Head of caudate nucleus (tissue), 42 donors: ENCODE measurements at places on chromosomes 6 and 20.

DNA sequence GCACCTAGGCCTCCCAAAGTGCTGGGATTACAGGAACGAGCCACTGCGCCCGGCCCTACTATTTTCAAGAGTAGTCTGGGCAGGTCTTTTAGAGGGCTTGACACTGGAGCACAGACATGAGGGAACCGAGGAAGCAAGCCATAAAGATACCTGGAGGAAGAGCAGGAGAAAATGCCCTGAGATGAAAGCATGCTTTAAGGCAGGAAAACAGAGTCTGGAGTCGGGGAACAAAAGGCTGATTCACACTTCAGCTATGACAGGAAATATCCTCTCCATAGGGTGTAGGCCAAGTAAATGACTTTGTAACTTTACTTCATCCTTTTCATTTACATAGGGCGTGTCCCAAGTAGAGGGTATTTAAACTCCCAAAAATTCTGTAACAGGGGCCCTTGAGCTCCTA lies 4.3 kb upstream of the SERINC3 start:
- DNase-seq: no peak

GRCh38 chr6:50840112-50840810 lies 21.6 kb downstream of the TFAP2B start:
- DNase-seq: no peak

DNA sequence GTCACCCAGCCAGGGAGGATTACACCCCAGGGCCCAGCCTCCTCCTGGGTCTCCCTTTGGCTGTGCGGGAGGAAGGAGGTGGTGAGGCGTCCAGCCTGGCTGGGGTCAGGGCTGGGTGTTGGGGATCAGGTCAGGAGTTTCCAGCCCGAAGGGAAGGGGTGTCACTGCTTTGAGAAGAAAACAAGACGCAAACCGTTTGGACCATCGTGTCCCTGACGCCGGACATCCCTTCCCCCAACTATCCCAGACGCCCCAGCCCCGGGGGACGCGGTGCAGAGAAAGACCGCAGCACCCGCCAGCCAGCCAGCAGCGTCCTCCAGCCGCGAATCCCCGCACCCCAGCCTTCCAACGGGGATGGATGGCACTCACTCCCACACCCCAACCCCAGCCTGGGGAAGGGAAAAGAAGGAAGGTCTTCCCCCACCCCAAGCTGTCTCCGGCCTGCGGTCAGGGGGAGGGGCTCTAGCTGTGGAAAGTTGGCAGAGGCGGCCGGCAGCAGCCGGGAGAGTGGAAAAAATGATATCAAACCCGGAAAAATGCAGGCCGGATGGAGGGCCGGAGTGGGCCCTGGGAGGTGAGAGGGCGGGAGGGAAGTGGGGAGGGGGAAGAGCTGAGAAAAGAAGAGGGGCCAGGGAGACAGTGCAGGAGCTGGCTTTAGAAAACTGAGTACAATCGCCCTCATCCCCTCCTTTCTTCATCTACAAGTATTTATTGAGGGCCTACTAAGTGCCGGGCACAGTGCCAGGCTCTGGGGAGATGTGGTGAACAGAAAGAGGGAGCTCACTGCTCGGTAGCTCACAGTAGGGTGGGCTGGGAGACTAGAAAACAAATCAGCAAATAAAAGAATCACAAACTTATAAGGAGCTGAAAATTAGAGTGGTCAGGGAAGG lies 10.6 kb downstream of the REM1 start:
- DNase-seq: no peak

DNA sequence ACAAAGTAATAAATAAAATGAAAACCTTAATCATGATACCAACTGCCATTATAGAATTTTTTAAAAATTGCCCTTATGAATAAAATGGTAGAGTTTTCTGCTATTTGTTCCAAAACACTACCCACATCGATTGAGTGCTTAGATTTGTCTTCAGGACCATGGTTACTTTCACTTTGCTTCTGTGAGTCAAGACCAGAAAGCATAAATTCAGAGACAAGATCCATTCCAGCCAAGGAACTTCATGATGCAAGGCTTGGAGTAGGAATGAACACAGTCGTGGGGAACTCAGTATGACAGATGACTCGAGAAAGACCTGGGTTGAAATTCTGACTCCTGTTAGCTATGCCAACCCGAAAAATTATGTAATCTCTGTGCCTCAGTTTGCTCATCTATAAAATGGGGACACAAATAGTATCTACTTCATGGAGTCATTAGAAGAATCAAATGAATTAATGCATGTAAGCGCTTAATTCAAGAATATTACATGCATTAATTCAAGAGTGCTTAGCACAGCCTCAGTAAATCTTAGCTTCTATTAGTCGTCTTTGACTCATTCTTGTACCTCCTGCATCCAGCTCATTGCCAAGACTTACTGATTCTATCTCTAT lies 72.5 kb upstream of the MYLIP start:
- DNase-seq: no peak

DNA sequence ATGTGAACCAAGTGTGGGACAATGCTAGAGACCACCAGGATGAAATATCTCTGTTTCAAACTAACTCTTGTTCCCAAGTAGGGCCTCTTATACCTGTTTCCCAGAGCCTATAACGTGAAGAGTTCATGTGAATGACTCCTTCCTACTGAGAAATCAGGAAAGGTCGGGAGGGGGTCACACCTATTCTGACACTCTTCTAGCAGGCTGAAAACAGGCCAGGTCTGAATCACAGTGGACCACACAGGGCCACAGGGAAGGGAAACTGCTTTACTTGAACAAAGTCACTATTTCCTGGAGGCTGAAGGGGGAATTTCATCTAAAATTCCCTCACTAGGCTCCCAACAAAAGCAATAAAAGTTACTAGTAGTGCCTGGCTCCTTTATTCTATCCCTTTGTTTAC lies 88.4 kb upstream of the BMP2 start:
- DNase-seq: no peak

GRCh38 chr6:69758214-69758613 lies 38.6 kb downstream of the LMBRD1 start:
- DNase-seq: no peak

DNA sequence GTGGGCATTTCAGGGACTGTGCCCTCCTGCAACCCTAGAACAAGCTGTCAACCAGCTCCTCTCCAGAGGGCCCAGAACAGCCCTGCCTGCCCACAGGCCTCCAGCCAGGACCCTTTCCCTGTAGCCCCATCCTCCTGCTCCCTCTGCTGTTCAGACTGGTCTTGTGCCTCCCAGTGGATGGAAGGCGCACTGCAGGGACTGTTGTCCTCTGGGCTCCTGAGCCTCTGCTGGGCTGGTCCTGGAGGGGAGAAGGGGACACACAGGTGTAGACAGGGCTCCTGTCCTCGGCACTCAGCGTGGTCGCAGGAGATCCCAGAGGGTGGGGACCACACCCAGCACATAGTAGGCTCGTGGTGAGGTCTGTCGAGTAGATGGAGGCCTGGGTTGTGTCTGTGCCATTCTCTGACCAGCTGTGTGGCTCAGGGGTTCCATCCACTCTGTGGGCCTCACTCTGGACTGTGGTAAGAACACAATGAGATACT lies 11.5 kb downstream of the ITPR3 start:
- DNase-seq: peak; percentile 53

GRCh38 chr20:8536262-8536618 lies 404.2 kb downstream of the PLCB1 start:
- DNase-seq: no peak

GRCh38 chr20:61727761-61728160 lies 337.9 kb downstream of the TAF4 start:
- no peak for DNase-seq

DNA sequence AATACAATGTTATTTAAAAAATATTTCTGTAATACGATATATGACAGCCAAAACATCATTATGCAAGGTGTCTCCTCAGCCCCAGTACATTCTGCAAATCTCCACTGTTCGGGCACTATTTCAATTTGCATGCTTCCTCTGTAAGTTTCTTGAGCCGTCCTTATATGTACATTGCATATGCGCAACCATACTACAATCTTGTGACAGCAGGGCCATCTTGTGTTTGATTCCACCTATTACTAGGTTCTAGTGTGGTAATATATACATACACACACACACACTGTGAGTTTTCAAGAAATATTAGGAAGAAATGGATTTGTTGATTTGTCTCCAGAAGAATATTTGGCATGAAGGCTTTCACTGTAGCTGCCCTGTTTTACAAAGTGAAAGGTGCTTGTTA lies 9.8 kb downstream of the LYRM4 start:
- DNase-seq: no peak

DNA sequence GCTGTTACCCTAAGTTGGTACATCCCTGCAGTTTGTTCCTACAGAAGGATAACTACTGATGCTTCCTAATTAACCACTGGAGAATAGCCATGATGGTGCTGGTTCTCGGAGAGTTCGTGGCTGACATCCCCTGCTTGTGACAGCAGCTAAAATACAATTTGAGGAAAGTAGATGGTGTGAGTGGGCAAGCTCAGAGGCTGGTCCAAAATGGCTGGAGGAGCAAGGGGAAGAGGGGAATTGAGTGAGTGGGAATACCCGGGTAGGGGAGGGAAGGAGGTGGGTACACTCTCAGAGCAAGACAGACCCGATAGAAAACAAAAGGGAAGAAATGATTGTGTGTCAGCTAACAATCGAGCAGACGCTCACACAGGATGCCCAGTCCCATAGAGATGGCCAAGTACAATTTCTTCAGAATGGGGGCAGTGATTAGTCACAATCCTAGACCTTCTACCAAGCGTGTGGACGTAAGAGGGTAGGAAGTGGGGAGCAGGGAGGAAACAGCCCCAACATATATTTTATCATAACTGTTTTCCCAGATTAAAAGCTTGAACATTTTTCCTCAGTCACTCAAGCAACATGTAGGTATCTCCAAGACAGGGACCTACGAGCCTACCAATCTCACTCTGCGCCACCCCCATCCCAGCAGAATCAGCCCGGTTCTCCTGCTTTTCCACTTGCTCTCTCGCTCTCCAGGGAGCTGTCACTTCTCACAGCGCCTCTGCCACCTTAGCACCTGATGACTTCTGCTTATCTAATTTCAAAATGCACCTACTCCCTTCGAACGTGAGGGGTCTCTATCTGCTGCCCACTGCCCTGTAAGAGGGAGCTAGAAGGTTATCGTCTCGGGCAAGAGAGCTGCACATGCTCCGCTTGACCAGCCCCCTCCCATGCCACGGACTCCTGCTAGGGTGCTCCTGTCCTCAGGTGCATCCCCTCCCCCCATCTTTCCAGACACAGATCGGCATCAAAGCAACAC lies 26.2 kb downstream of the RIPOR2 start:
- DNase-seq: peak; percentile 78

DNA sequence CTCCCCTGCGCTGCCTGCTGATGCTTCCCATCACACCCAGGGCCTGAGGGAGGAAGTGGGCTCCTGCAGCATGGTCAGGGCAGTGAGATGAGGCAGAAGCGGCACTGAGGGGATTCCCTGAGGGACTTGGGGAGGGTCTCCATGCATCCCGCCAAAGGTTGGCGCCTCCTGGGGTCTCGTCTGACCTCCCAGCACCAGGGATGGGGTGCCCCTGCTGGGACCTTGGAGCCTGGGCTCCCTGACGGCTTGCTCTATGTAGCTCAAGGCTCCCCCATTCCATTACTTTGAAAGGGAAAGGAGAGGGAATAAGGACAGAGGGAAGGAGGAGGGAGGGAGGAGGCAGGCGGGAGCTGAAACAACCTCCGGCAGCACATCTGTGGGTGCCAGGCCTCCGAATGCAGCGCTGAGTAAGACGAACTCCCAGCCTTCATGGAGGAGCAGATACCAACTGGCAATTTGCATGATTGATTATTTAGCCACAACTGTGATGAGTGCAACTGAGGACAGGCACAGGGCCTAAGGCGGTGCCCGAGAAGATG lies 259.3 kb downstream of the ERMARD start:
- peak; percentile 31 for DNase-seq

GRCh38 chr6:9914951-9915350 lies 499.9 kb downstream of the TFAP2A start:
- DNase-seq: no peak

DNA sequence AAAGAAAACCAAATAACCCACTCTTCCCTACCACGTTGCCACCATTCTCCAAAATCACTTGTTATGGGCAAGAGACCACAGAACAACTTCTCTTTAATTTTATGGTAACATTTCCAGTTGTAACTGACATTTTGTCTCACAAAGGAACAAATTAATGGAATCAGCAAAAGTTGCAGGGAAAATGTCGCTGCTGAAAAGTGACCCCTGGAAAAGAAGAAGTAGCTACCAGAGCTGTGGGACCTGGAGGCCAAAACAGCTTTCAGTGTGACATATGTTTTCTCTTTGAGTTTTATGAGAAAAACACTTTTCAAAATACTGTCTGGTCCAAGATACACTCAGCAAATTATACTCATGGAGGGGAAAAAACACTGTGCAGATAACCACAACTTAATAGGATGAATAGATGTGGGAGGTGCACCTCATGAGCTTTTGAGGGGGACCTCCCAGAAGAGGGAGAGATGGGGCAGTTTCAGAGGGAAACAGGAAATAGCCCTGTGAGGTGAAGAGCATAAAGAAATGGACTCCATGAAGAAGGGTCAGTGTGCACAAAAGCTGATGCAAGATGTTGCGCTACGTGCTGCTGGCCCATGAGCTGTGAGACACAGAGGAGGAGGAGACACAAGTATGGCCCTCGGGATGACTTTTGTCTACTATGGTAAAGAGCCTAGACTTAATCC lies 87.3 kb downstream of the DTNBP1 start:
- DNase-seq: no peak

DNA sequence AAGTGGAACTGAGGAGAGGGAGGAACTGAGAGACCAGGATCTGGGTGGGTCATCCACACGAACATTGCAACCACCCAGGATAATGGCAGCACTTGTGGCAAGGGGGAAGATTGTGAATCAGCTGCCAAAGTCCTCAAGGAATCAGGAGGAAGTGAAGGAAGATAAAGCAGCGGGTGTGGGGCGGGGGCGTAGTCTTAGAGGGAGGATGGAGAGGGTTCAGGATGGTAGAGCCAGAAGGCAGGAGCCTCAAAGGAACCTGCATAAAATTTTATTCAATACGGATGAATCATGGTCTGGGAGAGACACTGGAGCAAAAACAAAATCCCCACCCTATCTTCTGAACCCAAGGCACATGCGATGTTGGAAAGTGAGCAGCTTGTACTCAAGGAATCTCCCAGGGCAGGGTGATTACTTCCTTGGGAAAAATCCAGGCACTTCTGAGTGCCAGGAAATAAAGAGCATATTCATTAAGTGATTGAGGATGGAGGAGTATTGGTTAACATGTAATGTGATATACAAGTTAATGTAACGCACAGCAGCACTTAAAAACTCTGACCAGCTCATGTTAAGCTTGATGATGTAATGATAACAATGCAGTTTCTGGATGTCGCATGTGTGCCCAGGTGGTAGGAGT lies 82.0 kb upstream of the B3GAT2 start:
- no peak for DNase-seq

DNA sequence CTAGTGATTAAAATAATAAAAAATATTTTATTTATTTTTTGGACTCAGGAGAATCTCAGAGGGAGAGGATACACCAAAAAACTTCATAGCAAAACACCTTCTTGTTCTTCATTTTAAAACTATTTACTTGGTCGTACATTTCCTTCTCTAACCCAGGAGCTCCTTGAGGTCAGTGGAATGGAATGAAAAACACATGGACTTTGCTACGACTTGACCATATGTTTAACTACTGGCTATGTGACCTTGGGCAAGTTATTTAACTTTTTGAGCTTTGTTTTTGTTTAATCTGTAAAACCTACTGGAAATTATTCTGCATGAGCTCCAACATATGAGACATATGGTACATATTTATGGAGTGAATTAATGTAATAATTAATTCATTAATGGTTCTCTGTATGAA lies 1005.5 kb upstream of the CITED2 start:
- DNase-seq: no peak

GRCh38 chr6:167139761-167140160 lies 16.9 kb downstream of the CCR6 start:
- no peak for DNase-seq

- no peak for DNase-seq
These were observed 23.7 kb downstream of the NCOA7 start for GRCh38 chr6:125814481-125814880.

GRCh38 chr20:37473249-37474000 lies 47.6 kb upstream of the NNAT start:
- no peak for DNase-seq
